ENCODE measurements at places on chromosomes 6 and 20. TPM values are rescaled to one million over a fixed set of nuclear protein-coding genes. Genes with fewer than 3 reads are reported as not detected.

DNA sequence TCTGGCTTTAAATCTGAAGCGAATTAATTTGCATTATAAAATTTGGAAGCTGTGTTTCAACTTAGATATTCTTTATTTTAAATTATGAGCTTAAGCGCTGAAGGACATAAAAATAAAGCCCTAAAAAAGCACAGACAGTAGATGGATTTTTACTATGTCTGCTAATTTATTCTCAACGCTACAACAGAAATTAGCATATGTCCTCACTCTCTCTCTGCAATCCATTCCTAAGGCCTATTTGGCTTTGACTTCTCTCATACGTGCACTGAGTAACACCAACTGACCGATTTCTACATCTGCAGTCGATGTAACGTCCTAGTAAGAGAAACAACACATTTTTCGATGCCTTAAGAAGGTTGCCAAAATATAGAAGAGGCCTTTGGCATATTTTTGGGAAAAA is 23.7 kb downstream of the HEBP2 start:
- DNase-seq = no peak

GRCh38 chr6:139308286-139308916 is 16.6 kb upstream of the TXLNB start:
- no peak for DNase-seq

The LY6G6F gene
- total RNA-seq = not detected

- no peak for DNase-seq
Observed at GRCh38 chr20:25389401-25389857, 1.2 kb downstream of the ABHD12 start.

- DNase-seq = no peak
Observed at GRCh38 chr6:18545726-18546125, 158.6 kb downstream of the RNF144B start.

- DNase-seq = no peak
Observed at GRCh38 chr6:162377735-162378134, 349.8 kb downstream of the PRKN start.

GRCh38 chr6:43733471-43734293 is 36.3 kb upstream of the VEGFA start:
- DNase-seq = no peak

DNA sequence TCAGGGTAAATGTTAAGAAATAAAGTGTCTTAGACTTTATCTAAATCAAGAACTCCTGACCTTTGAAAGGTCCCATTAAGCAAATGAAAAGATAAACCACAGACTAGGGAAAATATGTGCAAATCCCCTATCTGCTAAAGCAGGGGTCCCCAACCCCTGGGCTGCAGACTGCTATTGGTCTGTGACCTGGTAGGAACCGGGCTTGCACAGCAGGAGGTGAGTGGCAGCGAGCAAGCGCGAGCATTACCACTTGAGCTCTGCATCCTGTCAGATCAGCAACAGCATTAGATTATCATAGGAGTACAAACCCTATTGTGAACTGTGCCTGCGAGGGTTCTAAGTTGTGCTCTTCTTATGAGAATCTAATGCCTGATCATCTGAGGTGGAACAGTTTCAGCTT is 42.4 kb downstream of the LCA5 start:
- no peak for DNase-seq

GRCh38 chr6:54361734-54362133 is 53.5 kb downstream of the TINAG start:
- no peak for DNase-seq

GRCh38 chr20:57630061-57630460 is 9.8 kb upstream of the ZBP1 start:
- DNase-seq = peak; percentile 39

GRCh38 chr6:33903579-33903978 is 99.8 kb upstream of the MLN start:
- no peak for DNase-seq

DNA sequence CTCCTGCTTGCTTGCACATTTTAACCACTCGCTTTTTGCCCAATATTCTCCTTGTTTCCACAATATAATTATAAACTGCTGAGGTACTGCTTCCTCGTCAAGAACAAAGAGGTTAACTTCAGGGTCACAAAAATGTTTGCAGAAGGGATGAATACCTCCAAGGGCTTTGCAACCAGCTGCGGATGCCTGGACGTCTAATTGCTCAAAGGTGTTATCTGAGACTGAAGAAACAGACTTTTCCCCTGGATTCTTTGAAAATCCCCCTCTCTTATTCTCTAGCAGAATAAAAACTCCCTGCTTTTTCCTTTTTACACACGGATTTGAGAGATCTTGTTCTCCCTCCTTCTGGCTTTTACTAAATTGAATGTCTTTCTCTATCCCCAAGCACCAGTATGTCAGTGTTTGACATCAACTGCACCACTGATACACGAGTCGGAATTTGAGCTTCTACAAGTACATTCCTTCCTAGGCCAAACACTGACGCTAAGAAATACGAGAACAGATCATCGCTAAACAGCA is 336 bp upstream of the SMPDL3A start:
- DNase-seq = no peak

- DNase-seq = no peak
Observed at GRCh38 chr6:80728101-80728750, 621.8 kb downstream of the BCKDHB start.

The NDRG3 gene
- 27.5 TPM for total RNA-seq

GRCh38 chr20:23358563-23358906 is 3.4 kb upstream of the GZF1 start:
- no peak for DNase-seq

The VSX1 gene
- total RNA-seq = 0.30 TPM

GRCh38 chr6:38599261-38599660 is 40.5 kb downstream of the BTBD9 start:
- no peak for DNase-seq

GRCh38 chr20:5780846-5781217 is 30.6 kb downstream of the SHLD1 start:
- DNase-seq = no peak

- DNase-seq = no peak
Observed at GRCh38 chr6:111813677-111814310, 59.5 kb downstream of the FYN start.

GRCh38 chr20:1336699-1337367 is 7.9 kb upstream of the SDCBP2 start:
- peak; percentile 88 for DNase-seq

DNA sequence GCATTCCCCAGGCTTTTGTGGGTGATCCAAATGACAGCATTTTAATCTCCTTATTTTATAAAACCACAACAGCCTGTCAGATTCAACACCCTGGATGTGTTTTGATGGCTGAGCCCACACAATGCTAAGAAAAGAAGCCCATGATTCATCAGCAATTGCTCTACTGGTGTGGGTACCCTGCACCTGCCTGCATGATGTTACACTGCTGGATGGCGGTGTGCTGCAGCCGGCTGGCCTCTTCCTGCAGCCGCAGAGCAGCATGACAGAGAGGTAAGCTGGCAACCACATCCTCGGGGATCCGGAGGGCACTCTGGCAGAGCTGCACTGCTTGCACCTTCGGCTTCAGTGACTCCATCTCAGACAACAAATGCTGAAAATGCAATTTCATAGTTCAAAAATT is 327.5 kb downstream of the SYNE1 start:
- DNase-seq = no peak

DNA sequence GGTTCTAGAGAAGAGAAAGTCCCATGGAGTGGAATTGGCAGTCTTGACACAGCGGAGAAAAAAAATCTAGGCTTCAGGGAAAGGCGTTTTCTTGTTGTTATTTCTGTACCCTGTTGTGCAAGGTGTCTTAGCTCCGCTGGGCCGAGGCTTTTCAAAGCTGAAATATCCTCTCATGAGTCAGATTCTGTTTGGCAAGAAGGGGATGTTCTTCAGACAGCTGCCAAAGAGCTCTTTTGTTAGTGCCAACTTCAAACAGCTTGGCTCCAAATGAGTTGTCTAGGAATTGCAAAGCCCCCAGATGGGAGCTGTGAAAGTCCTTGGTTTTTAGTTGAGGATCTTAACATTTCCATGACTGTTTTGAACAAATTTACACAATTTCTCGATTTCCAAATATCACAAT is 45.6 kb downstream of the LRRN4 start:
- peak; percentile 66 for DNase-seq

The RNF39 gene
- total RNA-seq = not detected

GRCh38 chr6:72616406-72617015 is 5.4 kb upstream of the KCNQ5 start:
- DNase-seq = no peak
